ENCODE measurements at places on chromosomes 2 and 18.

GRCh38 chr2:143210446-143210819 is 81.2 kb downstream of the ARHGAP15 start:
- DNase-seq = no peak

DNA sequence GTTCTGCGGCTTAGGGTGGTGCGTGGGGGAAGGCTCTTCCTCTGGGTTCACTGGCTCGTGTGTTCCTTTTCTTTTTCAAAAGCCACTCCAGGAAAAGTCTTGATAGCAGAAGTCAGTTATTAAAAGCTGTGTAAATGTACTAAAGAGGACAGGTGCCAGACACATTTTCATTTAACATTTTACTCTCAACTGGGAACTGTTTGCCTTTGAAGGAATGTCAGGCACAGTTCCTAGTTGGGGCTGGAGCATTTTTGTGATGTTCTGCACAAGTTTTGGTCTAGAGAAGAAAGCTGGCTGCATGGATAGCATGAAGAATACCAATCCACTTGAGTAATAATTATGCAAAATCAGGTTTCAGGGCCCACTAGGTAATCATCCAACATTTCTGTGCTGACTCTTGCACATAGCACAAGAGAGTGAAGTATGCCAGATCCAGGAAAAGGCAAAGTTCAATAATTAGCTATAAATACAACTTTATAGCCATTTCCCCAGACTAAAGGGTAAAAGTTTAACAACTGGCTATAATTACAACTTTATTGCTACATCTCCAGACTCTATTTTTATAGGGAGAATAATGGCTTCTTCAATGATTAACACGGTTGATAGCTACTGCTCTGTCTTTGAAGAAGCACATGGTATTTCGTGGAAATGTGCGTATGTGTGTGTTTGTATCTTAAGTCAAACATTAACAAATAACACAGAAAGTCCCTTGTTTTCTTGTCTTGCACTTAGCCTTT is 16.2 kb downstream of the SCYGR8 start:
- no peak for DNase-seq

- DNase-seq = peak; percentile 73
Observed at GRCh38 chr2:176174824-176175708, 13.4 kb upstream of the HOXD1 start.

DNA sequence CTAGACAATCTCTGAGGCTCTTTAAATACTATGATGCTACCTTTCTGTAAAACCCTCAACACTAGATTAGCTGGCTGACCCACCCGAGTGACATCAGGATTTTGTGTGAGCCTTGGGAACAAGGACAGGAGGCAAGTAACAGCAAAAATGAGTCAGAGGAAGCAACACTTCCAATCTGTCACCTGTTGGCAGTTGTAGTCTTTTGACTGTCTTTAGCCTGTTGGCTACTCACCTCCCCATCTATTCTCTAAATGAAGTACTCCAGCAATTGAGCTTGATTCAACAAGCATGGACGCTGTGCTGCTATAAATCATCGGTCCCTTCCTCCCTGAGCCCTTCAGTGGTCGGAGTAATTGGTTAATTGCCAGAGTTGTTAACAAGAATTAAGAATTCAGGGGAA is 898.7 kb downstream of the BCL11A start:
- DNase-seq = no peak

GRCh38 chr18:12328179-12328823 is 20.3 kb downstream of the TUBB6 start:
- no peak for DNase-seq

GRCh38 chr2:131156452-131157149 is 51.5 kb downstream of the PLEKHB2 start:
- DNase-seq = no peak

- DNase-seq = peak; percentile 76
Observed at GRCh38 chr18:76450452-76451395, 44.3 kb downstream of the ZNF516 start.

- DNase-seq = peak; percentile 73
Observed at GRCh38 chr2:25672494-25673299, 680 bp downstream of the DTNB start.

GRCh38 chr18:27717250-27717649 is 459.7 kb downstream of the CDH2 start:
- DNase-seq = no peak

DNA sequence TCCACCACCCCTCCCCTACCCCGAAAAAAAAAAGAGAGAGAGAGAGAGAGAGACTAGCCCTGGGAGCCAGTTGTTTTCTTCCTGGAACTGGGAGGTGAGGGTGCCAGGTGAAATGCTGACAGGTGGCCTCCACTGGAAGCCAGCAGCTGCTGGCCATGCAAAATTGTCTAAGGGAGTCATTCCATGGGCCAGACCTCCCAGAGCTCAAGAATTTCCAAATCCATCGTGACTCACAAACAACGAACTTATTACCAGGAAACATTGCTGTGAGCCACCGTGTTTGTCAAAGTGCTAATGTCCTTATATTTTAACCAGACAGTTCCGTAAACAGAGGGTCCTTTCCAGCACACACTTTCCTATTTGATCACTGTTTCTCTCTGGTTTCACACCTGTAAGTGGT is 68.5 kb upstream of the PID1 start:
- DNase-seq = no peak

GRCh38 chr18:48996901-48997463 is 46.2 kb upstream of the SMAD7 start:
- no peak for DNase-seq

GRCh38 chr2:241980193-241980592 is 110.7 kb downstream of the RTP5 start:
- DNase-seq = no peak

- DNase-seq = no peak
Observed at GRCh38 chr2:72917877-72918553, 696 bp downstream of the EMX1 start.

DNA sequence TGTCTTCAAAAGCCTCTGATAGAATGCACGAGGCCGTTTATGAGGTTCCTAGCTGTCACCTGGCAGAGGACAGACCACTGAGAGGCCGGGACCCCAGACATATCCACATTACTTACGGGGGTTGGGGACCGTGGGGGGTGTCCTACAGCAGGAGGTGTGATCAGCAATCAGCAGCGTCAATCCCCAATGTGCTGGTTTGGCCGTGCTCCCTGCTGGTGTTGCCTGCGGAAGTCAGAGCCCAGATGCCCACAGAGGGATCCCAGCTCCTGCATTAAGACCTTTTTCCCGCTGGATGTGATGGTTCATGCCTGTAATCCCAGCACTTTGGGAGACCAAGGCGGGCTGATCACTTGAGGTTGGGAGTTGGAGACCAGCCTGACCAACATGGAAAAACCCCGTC is 20.8 kb upstream of the SP5 start:
- DNase-seq = no peak

GRCh38 chr18:37452682-37453385 is 112.8 kb downstream of the CELF4 start:
- DNase-seq = no peak

DNA sequence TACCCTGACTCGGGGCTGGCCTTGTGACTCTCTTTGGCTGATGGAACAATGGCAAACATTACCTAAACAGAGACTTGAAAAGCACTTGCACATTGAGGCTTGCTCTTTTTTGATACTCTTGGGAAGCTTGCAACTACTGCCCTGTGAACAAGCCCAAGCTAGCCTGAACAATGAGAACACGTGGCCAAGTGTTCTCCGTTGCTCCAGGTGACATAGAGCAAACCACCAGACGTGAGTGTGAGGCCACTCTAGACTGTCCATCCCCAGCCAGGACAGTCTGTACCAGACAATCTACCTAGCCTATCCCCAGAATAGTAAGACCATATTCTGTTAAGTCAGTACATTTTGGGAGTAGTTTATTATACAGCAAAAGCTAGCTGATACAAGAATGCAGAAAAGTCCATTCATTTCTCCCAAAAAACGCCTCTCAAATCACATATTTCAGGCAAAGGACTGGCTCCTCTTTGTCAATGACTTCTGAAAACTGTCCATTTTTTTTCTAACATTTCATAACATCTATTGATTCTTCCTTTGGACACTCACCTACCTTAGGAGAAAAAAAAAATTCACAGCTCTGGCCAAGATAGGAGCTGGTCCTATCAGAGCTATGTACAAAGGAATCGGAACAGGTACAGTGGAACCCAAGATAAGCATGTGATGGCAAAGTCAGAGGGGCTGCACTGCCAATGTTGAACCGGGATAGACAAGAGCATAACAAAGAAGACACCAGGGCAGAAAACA is 142.1 kb upstream of the PKDCC start:
- DNase-seq = no peak

- DNase-seq = no peak
Observed at GRCh38 chr18:39761273-39761672, 2193.8 kb upstream of the PIK3C3 start.

GRCh38 chr18:78542204-78542603 is 437.4 kb upstream of the SALL3 start:
- no peak for DNase-seq

DNA sequence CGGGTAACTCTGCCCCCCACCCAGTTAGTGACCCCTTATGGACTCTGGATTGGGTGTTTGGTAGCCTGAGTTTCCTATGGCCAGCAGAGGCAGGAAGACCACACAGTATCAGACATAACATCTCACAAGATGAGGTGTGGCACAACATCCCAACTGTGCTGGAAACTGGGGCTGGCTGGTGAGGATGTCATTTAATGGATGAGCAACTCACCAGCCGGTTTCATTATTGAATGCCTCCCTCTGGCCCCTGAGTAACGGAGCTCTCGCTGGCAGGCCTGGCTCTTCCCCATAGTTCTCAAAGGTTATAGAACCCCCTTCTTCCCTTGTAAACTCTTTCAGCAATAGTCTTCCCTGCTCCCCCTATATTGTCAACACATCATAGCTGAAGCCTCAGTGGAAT is 195.0 kb downstream of the BCL11A start:
- no peak for DNase-seq

- no peak for DNase-seq
Observed at GRCh38 chr2:102784940-102785339, 23.1 kb downstream of the TMEM182 start.

DNA sequence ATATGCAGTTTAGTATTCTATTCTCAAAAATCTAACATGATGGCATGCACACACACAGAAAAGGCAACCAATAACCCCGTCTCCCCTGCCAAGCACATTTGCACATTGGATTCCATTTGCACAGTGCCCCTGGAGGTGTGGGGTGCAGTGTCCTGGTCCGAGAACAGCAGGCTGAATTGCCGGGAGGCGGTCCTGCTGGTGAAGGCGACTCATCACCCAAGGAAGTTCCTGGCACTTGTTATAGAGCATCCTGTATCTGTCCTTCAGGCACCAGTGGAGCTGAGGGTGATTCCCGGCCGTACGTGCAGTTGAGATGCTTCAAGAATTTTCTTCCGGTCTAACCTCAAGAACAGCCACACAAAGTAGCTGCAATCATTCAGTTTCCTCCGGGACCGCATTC is 73.0 kb upstream of the RAB12 start:
- no peak for DNase-seq

GRCh38 chr2:149816756-149817551 is 229.4 kb upstream of the MMADHC start:
- DNase-seq = no peak

GRCh38 chr18:36519358-36519757 is 221.8 kb downstream of the FHOD3 start:
- DNase-seq = no peak

- no peak for DNase-seq
Observed at GRCh38 chr2:72917138-72917876, at the start of gene EMX1. TSS of gene EMX1 (plus strand) at chr2:72917519. CDS start at chr2:72917853, 334 bp downstream.

- peak; percentile 66 for DNase-seq
Observed at GRCh38 chr2:10006236-10007161, 36.9 kb upstream of the KLF11 start.

- DNase-seq = no peak
Observed at GRCh38 chr2:45301307-45302277, 292.3 kb upstream of the SIX2 start.

- no peak for DNase-seq
Observed at GRCh38 chr2:30661173-30662107, 145.8 kb downstream of the CAPN13 start.

DNA sequence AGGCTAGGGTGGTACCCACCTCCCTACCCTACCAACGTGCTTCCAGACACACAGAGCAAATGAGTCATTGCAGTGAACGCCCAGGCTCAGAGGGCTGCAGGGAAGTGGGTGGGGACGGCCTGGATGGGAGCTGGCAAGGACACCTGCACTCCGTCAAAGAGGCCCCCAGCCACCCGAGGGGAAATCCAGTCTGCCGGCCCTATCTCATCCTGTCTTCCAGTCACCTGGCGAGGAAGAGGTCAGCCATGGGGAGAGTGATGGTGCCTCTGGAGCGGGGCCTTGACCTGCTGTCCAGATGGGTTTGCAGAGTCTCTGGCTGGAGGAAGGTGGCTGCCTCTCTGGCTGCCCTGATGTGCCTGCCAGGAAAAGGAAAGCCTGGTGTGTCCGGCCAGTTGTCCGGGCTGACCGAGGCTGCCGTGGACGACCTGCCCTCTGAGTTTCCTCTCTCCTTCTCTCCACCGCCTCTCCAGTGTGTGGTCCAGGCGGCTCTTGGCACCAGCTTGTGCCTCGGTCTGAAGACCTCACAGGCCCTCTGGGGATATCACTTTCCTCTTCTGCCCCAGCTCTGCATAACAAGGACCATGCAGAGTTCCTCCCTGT is 209.7 kb upstream of the COPS8 start:
- DNase-seq = no peak

GRCh38 chr2:4353668-4354067 is 650.3 kb downstream of the DCDC2C start:
- no peak for DNase-seq

GRCh38 chr18:23138471-23138870 is 3.2 kb downstream of the CABLES1 start:
- DNase-seq = peak; percentile 63

DNA sequence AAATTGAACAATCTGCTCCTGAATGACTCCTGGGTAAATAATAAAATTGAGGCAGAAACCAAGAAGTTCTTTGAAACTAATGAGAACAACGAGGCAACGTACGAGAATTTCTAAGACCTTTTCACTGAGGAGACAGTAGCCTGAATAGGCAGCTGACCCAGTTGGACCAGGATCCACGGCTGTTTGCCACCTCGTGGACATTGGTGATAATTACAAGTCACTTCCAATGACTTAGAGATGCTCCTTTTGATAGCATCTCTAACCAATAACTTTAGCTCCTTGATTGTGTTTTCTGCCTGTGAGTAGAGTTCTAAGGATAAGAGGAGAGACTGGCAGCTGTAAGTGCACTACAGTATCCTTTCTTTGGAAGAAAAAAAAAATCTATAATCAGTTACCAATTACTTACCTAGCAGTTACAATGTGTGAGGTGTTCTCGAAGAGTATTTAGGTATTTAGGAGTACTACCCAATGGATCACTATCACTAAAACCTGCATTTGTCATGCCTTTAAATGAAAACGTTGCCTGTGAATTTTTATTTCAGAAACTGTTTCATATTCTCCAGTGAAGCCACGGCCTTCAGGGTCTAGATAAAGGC is 31.3 kb upstream of the CNTNAP5 start:
- peak; percentile 31 for DNase-seq

Data from BE2C (cell line).